ENCODE measurements at places on chromosomes 16 and 17.

DNA sequence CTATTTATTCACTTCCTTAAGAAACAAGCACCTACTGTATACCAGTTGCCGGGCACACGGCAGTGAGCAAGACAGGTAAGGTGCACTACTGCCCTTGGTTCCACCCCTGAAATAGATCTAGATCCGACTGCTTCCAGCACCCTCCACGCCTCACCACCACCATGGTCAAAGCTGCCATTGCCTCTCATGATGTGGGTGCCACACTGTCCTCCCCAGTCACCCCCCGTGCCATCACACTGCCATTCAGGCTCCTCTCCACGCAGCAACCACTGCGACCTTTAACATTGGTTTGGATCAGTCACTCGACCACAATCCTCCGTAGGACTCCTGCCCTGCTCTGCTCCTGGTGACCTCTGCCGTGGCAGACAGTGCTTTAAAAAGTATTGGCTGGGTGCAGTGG, 226.8 kb downstream of the CPPED1 start:
- DNase-seq, result no peak

- no peak for DNase-seq
Measured at GRCh38 chr16:87212026-87212425, 105.2 kb downstream of the C16orf95 start.

- no peak for DNase-seq
Measured at GRCh38 chr17:65867014-65867413, 305.6 kb upstream of the AXIN2 start.

GRCh38 chr16:25078386-25078978, 33.1 kb upstream of the LCMT1 start:
- no peak for DNase-seq

- no peak for DNase-seq
Measured at GRCh38 chr16:61834082-61834481, 202.2 kb downstream of the CDH8 start.

GRCh38 chr17:60065136-60065535, 13.6 kb downstream of the HEATR6 start:
- DNase-seq, result no peak
